Nephron progenitor cell (in vitro differentiated cells): ENCODE measurements at places on chromosomes 16 and 17.

DNA sequence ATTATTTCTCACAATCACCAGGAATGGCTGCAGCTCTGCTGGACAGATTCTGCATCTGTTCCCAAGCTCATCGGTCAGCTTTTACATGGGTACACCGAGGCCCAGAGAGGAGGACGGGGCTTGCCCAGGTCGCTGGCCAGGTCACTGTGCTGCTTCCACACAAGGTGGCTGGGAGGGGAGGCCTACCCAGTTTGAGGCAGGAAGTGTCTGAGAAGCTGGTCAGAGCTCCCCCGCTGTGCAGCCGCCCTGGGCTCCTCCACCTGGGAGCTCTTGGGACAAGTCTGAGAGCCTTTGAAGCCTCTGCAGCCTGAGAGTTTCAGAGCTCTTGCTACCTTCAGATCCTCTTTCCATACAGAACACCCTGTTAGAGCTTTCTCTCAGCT is 143.3 kb downstream of the CLEC16A start:
- no peak for DNase-seq

- DNase-seq, result no peak
Measured at GRCh38 chr17:80122026-80122575, 20.7 kb downstream of the GAA start.

GRCh38 chr17:49497148-49498028 is 2.3 kb downstream of the NGFR start:
- DNase-seq, result peak; percentile 88

DNA sequence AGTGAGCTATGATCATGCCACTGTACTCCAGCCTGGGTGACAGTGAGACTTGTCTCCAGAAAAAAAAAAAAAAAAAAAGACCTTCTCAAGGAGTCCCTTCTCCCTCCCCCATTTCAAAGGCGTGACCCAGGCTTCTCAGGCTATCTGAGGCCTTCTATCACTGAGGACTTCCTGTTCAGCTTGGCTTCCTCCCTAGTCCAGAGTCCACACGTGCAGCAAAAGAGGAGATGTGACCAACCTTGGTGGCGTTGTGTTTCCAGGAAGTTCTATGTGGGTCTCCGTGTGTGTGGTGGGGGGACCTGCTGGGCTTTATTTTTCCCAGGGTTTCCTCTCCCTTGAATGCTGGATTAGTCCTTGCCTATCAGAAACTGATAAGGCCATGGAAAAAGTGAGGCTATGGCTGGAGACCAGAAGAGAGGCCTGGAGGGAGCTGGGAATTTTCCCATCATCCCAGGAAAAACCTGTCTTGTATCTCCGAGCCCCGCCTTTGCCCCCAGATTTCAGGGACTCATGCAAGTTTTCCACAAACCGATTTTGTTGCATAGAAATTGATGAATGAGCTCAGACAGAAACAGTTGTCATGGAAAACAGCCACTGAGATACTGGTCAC is 148.1 kb downstream of the SALL1 start:
- no peak for DNase-seq

GRCh38 chr17:40318830-40319391 is 9.9 kb downstream of the RARA start:
- no peak for DNase-seq

- no peak for DNase-seq
Measured at GRCh38 chr17:51640108-51640622, 379.8 kb downstream of the UTP18 start.

DNA sequence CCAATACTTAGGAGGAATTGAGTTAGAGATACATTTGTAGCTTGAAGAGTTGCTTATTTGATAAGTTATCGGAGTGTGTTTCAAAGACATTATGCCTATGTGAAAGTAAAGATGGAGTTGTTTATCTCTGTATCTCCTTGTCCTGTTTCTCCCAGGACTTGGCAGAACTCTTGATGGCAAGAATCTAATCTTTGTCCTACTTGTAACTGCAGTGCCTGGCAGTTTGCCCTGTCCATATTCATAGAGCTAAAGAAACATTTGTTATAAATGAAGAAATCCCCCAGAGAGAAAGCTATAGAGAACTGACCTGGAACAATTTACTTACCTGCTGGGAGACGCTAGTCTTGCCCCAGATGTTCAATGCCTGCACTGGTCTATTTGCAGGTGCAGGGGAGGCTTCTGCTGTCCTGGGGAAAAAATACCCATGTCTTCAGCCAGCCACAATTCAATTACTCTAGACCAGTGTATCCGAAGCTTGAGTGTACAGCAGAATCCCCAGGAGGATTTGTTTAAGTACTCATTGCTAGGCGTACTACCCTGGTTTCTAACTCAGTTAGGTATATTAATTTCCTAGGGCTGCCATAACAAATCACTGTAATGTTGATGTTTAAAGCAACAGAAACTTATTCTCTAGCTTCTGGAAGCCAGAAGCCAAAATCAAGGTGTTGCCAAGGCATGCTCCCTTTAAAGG is 410.0 kb upstream of the HSBP1 start:
- DNase-seq, result no peak

GRCh38 chr17:77037943-77038342 is 102.8 kb upstream of the SEC14L1 start:
- no peak for DNase-seq

DNA sequence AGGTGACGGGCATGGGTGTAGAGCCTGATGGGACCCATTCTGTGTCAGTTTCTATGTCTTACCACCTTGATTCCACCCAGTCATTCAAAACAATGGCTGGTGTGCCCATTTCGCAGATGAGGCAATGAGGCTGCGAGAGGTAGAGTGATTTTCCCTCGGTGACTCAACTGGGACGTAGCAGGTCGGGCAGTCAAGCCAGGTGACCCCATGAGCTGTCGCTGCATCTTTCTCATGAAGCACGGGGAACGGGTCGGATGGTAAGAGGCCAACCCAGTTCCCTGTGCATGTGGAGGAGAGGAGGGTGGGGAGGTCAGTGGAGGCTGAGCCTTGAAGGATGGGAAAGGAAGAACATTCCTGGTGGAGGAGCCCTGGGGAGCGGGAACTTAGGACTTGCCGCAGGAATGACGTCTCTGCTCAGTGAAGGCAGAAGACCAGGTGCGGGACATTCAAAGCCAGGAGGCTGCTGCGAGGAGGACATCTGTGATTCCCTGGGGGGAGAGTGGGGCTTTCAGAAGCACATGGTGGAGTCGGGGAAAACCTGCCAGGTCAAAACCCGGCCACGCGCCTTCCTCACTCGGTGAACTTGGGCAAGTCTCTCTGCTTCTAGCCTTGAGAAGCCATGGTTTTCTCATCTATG is 1.1 kb downstream of the IL21R start:
- no peak for DNase-seq

GRCh38 chr17:67390006-67390645 is 13.0 kb downstream of the PITPNC1 start:
- DNase-seq, result no peak

GRCh38 chr16:31099860-31100638 is 5.5 kb upstream of the VKORC1 start:
- no peak for DNase-seq

DNA sequence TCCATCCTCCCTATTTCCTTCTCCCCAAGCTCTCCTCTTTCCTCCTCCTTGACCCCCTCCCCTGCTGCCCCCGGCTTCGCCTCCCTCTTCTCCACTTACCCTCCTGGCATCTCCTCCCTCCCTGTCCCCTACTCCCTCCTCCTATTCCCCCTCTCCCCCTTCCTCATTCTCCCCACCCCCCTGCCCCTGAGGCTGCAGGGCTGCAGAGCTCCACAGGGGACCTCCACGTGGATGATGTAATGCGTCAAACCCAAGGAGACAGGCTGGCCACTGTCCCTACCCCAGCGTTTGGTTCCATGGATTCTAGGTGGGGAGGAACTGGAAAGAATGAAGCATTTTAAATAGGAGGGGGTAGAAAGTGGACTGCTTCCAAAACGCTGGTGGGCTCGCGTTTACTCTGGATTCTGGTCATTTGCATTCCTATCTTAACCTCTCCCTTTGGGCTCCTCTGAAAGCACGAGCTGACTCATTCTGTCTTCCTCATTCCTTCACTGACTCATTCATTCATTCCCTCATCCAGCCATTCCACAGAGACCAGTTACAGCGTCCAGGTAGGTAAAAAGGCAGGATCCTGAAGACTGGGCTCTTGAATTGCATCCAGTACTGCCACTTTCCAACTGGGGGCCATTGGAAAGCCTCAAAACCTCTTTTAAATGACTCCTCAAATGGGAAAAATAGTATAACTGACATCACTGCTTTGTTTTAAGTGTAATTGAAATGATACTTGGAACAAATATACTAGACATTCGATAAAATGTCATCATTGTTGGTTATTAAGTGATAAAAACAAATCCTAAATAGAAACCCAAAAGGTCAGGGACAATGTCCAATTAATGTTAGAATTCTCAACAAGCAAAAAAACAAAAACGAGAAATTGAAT is 943 bp upstream of the COTL1 start:
- no peak for DNase-seq

DNA sequence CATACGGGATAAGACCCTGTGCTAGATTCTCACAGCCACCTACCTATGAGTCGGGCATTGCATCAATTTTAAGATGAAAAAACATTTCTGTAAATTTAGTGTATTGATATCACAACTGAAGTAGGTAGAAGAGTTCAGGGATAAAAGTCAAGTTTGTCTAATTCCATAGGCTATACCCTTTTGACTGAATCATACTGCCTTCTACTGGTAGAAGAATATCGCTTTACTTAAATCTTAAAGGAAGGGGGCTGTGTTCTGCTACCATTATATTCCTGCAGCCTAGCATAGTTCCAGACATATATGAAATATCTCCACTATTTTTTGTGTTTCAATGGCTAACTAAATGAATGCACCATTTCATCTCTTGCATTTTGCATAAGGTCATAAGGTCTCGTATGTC is 1128.6 kb downstream of the CDH8 start:
- DNase-seq, result no peak

GRCh38 chr17:9520649-9521048 is 55.0 kb downstream of the STX8 start:
- DNase-seq, result no peak

DNA sequence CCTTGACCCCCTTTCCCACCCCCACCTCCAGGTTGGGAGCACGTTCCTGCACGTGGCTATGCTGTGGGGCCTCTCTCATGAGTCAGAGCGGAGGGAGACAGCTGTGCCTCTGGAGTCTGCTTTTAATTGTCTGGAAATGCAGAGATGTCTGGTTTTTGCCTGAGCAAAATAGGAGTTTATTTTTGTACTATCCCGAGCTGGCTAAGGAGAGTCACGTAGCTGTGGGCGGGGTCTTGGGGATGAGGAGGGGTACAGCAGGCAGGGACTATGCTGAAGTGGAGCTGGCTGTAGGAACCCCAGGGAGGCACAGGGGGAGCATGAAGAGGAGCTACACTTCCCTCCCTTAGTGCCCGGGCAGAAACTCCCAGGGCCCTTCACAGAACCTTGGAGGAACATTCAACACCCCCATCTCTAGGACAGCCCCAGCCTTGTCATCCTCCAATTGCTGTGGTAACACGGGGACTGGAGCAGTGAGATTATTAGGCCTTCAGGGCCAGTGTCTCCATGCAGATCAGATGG is 44.7 kb upstream of the LGALS9 start:
- no peak for DNase-seq

DNA sequence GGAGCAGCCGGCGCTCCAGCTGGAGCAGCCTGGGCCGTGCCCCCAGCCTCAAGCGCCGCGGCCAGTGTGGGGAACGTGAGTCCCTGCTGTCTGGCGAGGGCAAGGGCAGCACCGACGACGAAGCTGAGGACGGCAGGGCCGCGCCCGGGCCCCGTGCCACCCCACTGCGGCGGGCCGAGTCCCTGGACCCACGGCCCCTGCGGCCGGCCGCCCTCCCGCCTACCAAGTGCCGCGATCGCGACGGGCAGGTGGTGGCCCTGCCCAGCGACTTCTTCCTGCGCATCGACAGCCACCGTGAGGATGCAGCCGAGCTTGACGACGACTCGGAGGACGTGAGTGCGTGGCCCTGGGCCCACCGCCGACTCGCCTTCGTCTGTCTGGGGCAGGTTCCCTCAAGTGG is 16.0 kb downstream of the TPSG1 start:
- no peak for DNase-seq

DNA sequence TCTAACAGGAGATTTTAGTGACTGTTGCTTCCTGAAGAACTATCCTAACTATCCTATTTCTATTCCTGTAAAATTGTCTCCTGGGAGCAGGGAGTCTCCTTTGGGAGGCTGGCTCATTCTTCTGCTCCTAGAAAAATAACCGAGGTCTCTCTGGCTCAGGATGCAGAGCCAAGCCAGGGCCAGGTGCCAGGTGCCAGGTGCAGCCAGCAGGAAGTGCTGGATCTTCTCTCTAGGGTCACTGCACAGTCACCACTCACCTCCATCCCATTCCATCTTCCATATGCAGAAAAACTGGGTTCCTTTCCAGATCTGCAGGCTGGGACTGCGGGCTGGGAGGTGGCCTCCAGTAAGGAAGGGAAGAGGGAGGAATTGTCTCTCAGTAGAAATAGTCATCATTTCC is 3.8 kb upstream of the TMC7 start:
- no peak for DNase-seq

DNA sequence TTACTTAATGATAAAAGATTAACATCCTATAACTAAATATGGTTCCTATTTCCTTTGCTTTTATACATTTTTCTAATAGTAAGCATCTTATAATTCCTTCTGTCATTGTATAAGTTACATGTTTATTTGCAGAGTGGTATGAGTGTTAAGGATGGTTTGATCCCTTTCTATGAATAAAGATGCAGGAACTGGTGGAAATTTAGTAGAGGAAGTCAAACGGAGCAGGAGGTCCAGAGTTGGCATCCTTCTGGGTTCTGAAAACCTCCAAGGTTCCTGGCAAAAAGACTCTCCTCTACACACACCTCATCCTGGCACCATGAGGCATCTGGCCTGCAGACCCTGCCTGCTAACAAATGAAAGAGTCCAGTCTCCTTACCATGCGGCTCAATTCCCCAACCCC is 296.8 kb downstream of the SOX9 start:
- no peak for DNase-seq

GRCh38 chr16:4613636-4614570 is 785 bp downstream of the UBALD1 start:
- DNase-seq, result peak; percentile 72

DNA sequence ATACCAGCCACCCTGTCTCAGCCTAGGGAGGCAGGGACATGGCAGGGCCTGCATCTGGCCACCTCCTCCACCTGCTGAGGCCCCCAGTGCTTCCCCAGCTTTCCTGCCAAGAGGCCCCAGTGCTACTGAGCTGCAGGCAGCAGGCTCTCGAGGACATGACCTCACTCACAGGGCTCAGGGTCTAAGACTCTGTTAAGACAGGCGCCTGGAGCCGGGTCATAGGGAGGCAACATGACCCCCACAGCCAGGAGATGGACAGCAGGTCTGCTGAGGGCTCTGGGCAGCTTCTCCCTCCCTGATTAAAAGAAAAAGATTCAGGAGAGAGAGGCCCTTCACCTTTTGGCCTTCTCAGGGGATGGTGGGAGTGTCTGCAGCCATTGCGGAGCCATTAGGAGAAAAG is 23.2 kb upstream of the FASN start:
- DNase-seq, result no peak

GRCh38 chr16:19088341-19088916 is 21.0 kb downstream of the COQ7 start:
- no peak for DNase-seq

DNA sequence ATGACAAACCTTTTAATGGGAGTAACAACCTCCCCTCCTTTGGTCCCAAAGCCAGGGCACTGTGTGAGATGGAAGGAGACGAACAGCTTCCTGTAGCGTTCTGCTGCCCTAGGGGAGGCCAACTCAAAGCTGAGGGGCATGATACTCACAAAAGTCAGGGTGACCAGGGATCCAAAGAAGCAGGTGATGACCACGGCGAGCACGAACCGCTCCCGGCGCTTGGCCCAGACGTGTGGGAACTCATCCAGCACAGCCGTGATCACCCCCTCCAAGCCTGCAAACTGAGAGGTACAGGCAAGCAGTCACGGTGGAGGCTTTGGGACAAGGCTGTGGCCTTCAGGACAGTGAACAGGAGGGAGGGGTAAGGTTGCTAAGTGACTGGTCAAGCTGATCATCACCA is 25.1 kb downstream of the SLC6A4 start:
- DNase-seq, result no peak

- peak; percentile 68 for DNase-seq
Measured at GRCh38 chr16:6573577-6573976, 759.1 kb upstream of the RBFOX1 start.
